ENCODE measurements at places on chromosomes 13 and 19.

GRCh38 chr19:31938675-31939074 is 406.7 kb upstream of the ZNF507 start:
- no peak for DNase-seq

DNA sequence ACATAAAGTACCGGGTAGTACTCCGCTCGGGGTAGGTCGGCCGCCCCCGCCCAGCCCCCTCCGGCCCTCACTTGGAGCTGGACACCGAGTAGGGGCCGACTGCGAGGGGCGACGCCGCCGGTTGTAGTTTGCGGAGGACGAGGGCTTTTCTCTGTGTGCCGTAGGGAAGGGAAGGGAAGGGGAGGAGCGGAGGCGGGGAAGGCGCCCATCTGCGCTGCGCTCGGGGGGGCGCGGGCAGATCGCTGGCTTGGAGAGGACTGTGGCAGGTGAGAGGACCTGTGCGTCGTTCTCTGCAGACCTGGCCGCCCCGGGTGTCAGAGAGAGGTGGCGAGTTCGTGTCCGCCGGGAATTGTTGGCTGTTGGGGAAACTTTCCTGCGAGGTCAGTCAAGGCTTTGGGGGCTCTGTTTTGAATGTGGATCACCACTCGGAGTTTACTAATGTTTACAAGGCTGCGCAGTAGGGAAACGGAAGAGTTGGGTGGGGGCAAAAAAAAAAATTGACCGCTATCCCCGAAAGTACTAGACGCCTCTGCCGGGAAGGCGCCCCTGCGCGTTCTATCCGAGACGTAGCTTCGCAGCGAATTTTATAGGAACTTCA is 1.4 kb downstream of the ING1 start:
- no peak for DNase-seq

DNA sequence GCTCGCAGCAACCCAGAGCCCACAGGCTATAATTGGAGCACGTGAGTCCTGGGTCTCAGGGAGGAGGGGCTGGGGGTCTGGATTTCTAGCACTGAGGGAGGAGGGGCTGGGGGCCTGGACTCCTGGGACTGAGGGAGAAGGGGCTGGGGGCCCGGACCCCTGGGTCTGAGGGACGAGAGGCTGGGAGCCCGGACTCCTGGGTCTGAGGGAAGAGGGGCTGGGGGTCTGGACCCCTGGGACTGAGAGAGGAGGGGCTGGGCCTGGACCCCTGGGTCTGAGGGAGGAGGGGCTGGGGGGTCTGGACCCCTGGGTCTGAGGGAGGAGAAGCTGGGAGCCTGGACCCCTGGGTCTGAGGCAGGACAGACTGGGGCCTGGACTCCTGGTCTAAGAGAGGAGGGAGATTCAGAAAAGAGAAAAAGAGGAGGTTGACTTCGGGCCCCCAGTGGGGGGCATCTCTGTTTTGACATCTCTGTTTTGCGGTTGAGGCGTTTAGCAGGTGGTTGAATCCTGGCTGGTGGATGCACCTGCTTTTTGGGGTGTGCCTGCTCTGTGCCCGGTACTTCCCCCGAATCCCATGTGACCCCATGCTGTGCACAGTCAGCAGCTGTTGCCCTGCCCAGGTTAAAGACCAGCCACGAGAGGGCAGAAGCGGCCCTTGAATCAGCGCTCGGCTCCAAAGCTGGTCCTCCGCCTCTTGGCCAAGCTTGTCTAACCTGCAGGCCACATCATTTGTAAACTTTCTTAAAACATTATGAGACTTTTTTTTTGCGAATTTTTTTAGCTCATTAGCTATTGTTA is 10.5 kb downstream of the PVR start:
- DNase-seq, result no peak

- DNase-seq, result peak; percentile 73
These were observed 10.5 kb upstream of the NBEA start for GRCh38 chr13:34931572-34931971.

DNA sequence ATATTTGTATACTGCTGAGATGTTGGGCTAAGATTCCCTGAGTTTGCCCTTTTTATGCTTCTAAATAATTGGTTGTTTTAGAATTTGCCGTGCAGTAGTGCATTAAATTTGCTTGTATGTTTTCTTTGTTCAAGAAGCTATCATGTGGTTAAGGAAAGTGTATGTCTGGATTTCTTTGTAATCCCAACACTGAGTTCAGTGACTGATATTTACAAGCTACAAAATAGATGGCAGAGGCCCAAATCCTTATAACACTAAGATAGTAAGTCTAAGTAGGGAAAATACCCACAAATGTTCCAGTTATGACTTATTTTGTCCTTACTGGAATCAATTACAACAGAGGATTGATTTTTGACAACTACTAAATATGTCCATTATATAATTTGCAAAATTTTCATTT is 435.0 kb upstream of the KLF12 start:
- DNase-seq, result no peak

- DNase-seq, result no peak
These were observed 410.1 kb upstream of the TSHZ3 start for GRCh38 chr19:31759359-31759758.

DNA sequence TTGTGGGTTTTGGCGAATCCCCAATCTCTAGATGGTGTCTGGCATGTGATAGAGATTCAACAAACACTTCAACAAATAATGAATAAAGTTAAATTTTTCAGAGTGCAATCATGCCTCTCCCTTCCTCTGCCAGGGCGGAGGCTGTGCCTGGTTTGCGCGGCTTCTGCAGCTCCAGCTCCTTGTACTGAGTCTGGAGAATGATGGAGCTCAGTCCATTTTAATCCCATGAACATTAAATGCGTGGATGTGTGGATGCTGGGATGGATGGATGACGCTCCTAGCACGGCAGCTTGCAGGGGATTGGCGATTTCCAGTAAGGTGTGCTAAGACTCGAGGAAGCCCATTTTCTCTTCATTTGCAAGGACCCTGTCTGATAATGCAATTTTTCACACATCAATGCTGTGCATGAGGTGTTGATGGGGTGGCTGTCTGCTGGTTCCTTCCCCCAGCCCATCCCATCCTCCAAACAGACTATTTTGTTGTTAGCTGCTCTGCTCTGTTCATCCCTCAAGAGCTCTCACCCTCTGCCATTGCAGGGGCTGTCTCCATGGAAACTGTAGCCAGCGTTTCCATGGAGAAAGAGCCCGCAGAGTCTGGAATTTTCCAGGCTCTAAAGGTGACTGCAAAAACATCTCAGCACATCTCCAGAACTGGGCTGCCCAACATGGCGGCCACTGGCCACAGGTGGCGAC is 92.6 kb upstream of the PEG3 start:
- no peak for DNase-seq

DNA sequence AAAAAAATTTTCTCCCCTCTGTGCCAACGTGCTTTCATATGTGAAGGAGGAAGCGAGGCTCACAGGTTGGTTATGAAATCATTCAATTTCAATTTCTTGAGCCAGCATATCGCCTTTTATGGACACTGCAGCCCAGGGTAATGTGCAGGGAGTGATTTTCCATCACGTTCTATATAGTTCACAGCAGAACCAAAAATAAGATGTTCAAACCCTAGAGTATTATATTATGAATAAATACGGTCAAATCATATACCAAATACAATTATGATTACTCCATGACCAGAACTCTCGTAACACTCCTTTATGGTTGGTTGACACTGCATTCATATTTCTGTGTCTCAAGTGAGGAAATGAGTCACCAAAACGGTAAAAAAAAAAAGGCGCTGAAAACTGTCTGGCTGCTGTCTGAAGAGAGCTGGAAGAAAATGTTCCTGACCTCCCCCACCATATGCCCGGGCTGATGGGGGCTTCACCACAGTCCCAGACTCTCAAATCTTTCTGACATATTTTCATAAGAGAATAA is 75.8 kb upstream of the UBAC2 start:
- DNase-seq, result peak; percentile 72

DNA sequence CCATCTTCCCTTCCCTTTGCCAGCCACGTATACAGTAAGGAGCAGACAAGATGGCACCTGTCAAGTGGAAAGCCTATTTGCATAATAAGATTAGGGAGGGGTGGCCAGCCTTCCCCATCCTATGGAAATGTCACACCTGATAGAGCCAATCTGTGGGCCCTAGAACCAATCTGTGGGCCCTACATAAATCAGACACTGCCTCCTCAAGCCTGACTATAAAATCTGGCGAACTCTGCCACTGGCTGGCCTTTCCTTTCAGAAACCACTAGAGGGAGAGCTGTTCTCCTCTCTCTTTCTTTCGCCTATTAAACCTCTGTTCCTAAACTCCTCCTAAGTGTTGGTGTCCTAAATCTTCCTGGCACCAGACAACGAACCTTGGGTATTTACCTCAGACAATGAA is 231.5 kb upstream of the KLHL1 start:
- DNase-seq, result peak; percentile 15

DNA sequence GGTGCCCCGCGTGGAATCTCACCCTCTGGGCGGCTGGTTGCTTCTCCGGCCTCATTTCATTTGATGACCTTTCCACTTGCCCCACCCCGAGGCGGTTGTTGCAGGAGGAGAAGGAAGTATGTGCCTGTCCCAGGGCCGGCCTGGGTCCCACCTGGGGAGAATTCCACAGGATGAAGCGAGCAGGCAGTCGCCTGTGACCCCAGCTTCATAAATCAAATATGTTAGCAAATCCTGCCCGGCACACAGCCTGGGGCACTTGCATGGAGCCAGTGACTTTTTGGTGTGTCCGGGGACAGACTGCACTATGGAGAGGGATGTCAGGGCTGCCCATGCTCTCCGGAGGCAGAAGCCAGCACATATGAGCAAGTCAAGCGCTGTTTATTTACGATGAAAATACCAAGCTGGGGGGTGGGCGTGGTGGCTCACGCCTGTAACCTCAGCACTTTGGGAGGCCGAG is 19.7 kb upstream of the ZBTB7A start:
- no peak for DNase-seq

GRCh38 chr19:1169921-1170885 is 3.9 kb downstream of the SBNO2 start:
- DNase-seq, result peak; percentile 91

- DNase-seq, result no peak
These were observed 179.1 kb downstream of the RBM26 start for GRCh38 chr13:79226938-79227337.

GRCh38 chr19:47886010-47886559 is at the start of gene SULT2A1:
TSS of gene SULT2A1 (minus strand) at chr19:47886315. CDS start at chr19:47886257, 58 bp downstream.
- DNase-seq, result no peak

GRCh38 chr19:12596485-12596884 is 14.1 kb downstream of the ZNF490 start:
- DNase-seq, result no peak

GRCh38 chr13:29535663-29536655 is 59.5 kb downstream of the SLC7A1 start:
- no peak for DNase-seq

GRCh38 chr13:109182777-109183465 is 553.5 kb downstream of the MYO16 start:
- DNase-seq, result no peak

- no peak for DNase-seq
These were observed 710 bp downstream of the SHD start for GRCh38 chr19:4279530-4280422.

- no peak for DNase-seq
These were observed 2.3 kb downstream of the CD209 start for GRCh38 chr19:7744871-7745650.

GRCh38 chr13:37656247-37656940 is 57.8 kb upstream of the POSTN start:
- peak; percentile 88 for DNase-seq

DNA sequence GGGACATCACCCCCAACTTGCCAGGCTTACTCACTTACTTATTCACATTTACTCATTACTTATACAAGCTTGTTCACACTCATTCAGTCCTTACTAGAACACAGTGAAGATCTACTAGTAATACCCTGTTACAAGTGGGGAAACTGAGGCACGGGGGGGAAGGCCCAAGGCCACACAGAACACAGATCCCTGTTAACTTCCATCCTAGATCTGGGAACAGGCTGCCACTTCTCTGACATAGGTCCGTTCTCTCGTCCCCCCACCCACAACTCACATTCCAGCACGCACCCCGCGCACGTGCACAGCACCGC is 1.5 kb upstream of the NRTN start:
- peak; percentile 51 for DNase-seq

DNA sequence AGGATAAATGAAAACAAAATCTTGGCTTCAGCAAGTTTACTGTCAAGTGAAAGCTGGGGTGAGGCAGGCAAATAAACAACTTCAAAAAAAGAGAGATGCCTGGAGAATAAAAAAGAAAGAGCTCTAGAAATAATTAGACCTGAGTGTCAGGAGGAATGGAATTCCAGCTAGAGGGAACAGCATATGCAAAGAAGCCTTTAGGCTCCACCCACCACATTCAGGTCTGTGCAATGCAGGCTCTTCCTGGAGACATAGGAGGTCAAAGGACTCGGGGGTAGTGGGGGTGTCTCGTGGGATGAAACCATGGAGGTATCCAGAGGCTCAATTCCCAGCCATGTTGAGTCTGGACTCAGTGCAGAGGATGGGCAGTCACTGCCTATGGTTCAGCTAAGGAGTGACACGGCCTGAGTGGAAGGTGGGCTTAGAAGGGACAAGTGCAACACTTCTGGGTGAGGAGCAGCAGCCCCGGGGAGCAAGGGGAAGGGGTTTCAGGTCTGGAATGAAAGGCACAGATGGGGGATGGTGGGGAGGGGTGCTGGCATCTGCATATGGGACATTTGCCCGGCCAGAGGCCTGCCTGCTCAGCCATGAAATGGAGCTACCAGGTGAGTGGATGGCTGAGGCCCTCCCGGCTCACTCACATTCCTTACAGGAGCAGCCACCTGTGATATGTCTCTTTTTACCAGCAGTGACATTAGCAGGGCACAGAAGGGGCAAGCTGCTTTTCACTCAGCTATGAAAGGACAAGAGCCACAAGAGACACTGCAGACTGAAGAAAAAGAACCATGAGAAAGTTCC is 12.3 kb downstream of the LATS2 start:
- DNase-seq, result no peak

DNA sequence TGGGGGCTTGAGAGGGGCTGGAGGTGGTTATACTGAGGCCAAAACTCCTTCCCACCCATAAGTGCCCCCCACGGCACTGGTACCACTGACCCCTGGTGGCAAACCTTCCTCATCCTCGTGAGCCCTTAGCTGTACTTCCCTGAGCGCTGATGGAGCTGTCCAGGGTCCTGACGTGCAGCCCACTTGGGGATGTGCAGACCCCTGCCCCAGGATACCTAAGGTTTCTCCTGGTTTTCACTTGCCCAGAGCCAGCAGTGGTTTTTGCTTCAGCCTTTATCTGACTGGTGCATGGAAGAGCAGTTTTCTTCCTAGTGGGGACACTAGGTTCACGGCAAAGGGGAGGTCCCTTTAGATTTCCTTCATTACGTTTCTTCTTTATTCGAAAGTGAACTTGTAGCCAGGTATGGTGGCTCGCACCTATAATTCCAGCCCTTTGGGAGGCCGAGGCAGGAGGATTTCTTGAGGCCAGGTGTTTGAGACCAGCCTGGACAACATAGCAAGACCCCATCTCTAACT is 28.7 kb upstream of the KCTD15 start:
- peak; percentile 30 for DNase-seq

DNA sequence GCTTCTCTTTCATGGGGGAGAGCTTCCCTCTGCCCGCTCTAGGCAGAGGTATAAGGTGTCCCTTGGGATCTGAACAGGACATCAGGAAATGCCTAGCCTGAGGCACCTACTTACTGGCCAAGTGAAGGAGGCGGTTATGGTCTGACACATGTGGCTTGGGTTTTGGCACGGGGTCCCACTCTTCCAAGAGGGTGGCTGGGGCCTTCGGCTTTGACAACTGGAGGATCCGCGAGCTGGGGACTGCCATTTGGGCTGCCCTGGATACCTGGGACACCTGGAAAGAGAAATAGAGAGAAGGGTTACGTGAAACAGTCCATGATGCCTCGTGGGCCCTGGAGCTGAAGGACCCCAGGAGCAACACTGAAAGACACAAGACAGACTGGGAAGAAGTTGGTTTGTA is 22.4 kb upstream of the MIER2 start:
- DNase-seq, result no peak

Data from RKO (cell line).